T-helper 1 cell (primary cell): ENCODE measurements at places on chromosomes 3 and 15.

- DNase-seq, result no peak
These were observed 359.8 kb downstream of the C3orf38 start for GRCh38 chr3:88509582-88509981.

- DNase-seq, result no peak
These were observed 6.1 kb downstream of the AMOTL2 start for GRCh38 chr3:134367869-134368750.

DNA sequence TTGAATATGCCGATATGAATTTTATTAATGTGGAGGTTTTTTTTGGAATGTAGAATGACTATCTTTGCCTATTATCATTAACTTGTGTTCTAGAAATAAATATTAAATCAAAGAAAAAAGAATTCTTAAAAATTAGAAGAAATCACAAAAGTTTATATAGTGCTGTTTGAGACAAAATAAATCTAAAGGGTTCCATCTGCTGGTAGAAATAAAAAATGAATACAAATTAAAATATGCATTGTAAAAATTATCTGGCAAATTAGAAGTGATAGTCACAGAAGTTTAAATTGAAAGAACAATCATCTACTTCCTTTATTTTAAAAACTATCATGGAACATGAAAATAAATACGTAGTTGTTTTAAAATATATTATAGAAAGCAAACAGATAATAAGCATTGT is 22.7 kb upstream of the ZBTB20 start:
- no peak for DNase-seq

- DNase-seq, result no peak
These were observed 79.4 kb downstream of the EBLN2 start for GRCh38 chr3:73140772-73141442.

GRCh38 chr3:81864272-81864671 is 102.8 kb upstream of the GBE1 start:
- DNase-seq, result no peak

- no peak for DNase-seq
These were observed 161.6 kb upstream of the FRMD4B start for GRCh38 chr3:69547461-69547880.

DNA sequence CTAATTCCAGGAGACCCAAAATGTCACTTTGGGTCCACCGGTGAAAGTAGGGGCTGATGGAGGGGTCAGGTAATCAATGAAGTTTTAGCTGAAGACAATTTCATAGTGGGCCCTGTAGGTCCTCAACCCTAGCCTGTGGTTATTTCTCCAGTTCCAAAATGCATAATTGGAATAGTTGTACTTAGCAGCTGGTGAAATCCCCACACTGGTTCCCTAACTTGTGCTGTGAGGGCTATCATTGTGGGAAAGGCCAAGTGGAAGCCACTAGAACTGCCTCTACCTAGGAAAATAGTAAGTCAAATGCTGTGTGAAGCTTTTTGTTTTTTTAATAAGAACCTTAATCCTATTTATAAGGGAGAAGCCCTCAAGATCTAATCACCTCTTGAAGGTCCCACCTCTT is 193.7 kb upstream of the AZI2 start:
- no peak for DNase-seq

DNA sequence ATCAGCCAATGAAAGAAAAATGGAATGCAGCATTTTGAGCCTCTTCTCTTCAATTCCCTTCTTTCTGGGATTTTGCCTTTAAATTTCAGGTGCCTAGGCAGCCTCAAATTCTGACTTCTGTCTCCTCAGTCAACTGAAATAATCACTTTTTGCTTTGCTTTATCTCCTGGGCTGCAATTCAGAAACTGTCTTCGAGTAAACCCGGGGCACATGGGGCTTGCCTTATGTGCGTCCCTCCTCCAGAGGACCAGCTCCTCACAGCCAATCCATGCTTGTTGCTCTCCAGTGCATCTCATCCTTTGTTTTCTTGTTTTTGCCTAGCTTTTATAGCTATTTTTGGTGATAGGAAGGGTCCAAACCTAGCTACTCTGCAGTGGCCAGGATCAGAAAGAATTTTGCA is 8.8 kb downstream of the RTP3 start:
- DNase-seq, result no peak

DNA sequence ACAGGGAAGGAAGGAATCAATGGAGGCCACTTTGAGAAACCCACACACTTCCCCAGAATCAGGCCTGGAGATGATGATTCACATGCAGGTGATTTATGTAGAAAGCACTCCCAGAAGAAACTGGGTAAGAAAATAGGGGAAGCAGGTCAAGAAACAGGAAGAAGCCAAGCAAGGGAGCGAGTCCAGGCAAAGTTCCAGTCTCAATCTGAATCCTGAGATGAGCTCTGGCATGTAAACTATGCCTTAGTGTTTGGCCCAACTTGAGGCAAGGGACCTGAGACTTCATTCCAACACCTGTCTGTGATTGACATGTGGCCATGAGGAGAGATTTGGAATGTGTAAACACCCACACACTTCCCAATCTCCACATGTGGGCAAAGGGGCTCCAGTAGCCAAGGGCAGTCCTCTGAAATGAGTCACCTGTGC is 61.6 kb upstream of the CTNNB1 start:
- no peak for DNase-seq

- DNase-seq, result no peak
These were observed 953.0 kb downstream of the VGLL3 start for GRCh38 chr3:86037916-86038315.

DNA sequence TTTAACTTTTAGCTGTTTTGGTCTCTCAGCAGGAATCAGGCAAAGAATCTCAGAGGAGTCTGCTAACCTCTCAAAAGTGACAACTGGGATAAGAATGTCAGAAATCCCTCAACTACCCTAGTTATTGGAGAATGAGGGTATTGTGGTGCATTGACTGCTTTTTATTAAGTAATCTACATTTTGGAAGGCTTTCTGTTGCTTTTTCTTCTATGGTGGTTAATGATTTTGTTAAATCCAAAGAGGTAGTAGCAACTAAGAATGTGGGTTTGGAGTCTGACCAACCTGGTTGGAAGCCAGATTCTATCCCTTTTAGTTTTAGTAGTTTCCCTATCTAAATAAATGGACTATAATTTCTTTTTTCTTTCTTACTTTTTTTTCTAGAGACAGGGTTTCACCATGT is 94.7 kb upstream of the RNF7 start:
- DNase-seq, result no peak

DNA sequence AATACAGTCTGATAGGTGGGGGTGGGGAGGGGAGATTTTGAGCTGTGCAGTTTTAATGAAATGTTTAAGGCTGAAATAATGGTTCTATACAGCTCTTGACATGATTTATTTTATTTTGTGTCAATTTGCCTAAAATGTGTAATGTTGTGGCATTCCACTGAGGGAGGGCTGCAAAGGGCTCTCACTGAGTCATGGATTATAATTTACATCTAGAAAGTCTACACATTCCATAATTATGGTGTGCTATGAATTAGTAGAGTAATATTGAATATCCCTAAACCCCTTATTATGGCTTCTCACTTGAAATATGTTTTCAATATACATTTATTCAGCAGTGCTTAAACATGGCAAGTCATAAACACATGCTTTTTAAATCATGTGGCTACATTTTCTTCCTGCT is 103.9 kb downstream of the RARB start:
- DNase-seq, result no peak

DNA sequence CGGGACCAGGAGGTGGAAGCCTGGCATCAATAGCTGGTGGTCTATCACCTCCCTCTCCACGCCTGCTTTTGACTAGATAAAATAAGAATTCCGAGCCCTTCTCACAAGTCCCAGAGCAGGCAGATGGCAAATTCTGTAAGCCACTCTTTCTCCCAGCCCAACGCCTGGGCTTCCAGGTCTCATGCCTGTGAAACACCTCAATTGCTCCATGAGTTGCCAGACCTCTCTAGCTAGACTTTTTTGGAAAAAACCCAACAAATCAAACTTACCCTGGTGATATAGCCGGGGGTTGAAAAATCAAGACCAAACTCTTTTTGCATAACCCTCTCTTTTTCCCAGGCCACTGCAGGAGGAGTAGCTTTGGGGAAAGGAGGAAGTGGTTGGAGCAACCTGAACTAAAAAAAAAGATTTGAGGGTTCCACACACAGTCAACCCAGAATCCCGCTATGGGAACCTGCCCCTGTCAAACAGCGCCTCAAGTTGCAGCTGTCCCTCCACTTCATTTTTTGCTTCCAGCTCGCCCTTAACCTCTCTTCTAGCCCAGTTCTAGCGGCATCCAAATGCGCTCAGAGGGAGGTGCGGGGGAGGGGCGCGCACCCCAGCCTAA is 7.0 kb downstream of the BHLHE40 start:
- DNase-seq, result no peak

DNA sequence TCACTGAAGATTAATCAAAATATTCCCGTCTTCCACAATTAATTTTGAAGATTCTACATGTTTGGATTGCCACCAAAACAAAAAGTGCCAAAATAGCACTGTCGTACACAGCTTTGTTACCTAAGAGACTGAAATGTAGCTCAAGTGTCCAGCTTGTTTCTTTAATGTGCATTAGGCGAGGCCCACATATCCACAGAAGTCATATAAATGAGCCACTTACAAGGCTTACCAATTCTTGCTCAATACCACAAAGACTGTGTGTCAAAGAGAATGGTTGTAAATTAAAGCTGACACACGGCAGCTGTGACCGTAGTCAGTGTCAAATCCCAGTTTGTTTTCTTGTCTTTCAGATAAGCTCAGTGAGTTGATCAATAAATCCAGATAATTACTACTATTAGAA is 639.4 kb upstream of the TBL1XR1 start:
- DNase-seq, result no peak

DNA sequence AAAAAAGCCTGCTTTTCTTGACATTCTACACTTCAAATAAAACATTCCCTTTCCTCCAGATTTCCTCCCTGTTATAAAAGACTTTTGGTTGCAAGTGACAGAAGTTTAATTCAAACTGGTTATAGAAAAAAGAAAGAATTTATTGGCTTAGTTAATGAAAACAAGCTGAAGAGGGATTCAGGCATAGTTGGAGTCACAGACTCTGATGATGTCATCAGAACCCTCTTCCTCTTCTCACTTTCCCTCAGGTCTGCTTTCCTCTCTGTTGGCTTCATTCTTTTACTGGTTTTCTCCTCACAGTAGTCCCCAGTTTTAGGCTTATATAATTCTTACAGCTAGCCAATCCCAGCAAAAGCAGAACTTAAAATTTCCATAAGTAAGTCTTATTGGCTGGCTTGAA is 32.0 kb upstream of the MBNL1 start:
- no peak for DNase-seq

GRCh38 chr15:64522226-64522823 is 61.9 kb downstream of the ZNF609 start:
- DNase-seq, result no peak

GRCh38 chr3:194001-194400 is 2.6 kb upstream of the CHL1 start:
- no peak for DNase-seq

DNA sequence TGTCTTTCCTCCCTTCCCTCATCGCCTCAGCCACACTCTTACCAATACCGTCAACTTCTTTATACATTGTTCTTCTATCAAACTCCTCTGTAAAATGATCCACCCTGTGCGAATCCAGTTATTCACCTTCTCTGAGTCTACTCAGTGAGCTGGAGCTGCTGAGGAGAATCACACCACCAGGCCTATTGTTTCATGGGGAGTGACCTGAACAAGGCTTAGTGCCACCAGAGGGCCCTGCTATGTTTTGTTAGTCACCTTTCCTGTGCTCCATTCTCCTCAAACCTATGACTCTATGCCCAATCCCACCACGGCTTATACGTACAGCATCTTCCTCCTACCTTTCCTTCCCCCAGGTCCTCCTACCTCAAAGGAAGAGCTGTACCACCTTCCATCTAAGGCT is 50.4 kb upstream of the MED12L start:
- no peak for DNase-seq

GRCh38 chr3:13266651-13267362 is 153.3 kb downstream of the NUP210 start:
- DNase-seq, result no peak

- DNase-seq, result no peak
These were observed 219.3 kb upstream of the KBTBD8 start for GRCh38 chr3:66778777-66779176.

DNA sequence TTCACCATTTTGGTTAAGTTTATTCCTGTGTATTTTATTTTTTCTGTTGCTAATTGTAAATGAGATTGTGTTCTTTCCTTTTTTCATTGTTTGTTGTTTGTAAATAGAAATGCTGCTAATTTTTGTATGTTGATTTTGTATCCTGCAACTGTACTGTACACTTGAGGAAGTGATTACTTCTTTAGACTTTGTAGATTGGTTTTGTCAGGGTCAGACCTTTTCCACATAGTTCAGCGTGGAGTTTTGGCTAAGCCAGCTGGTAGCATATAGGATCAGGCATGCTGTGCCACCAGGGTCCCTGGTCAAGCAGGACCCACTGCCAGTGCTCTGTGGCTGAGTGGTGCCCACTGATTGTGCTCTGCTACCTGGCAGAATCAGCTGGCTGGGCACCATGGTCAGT is 80.1 kb downstream of the CD200 start:
- DNase-seq, result no peak

DNA sequence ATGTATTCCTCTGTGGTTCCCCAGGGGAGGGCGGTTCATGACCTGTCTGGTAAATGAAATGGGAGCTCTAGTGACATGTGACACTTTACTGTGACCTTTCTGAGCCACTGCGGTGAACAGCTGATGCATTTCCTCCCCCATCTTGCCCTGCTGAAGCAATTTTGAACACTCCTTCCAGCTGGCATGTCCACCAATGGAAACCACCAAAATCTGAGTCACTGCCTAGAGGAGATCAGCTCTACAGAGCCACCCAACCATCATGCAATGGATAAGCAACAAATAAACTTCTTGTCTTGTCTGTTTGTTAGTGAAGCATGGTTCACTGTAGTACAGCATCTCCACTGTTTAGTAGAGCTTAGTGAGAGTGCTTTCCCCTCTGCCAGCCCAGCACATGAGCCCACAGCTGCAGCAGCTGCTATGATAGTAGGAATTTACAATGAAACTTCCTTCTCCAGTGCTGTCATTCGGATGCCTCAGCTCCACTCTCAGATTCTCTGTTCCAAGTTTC is 479.4 kb downstream of the NTRK3 start:
- DNase-seq, result no peak

- DNase-seq, result peak; percentile 60
These were observed 16.2 kb upstream of the CCR9 start for GRCh38 chr3:45870099-45870498.

DNA sequence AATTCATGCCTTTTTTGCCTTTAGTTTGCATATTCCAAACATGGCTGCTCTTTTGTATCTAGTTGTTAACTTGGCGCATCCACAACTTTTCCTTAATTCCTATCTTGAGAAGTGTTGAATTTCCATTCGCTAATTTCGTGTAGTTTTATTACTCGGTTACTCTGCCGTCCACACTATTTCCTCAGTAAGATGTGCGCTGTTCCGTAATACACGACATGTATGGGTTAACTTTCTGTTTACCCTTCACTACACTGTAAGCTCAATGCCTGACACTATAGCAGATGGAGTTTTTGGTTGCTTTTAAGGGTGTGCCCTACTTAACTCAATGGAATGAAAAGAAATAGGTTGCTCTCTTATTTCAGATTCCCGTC is 724 bp downstream of the RPSA start:
- DNase-seq, result no peak

GRCh38 chr15:71634820-71635560 is 175.4 kb upstream of the NR2E3 start:
- no peak for DNase-seq
